Cortex of kidney (tissue), 1 donor: ENCODE measurements at places on chromosomes 3 and 15.

GRCh38 chr3:36906504-36907149, 38.2 kb downstream of the TRANK1 start:
- no peak for DNase-seq

- no peak for DNase-seq
Observed at GRCh38 chr15:26729581-26729980, 43.3 kb downstream of the GABRB3 start.

DNA sequence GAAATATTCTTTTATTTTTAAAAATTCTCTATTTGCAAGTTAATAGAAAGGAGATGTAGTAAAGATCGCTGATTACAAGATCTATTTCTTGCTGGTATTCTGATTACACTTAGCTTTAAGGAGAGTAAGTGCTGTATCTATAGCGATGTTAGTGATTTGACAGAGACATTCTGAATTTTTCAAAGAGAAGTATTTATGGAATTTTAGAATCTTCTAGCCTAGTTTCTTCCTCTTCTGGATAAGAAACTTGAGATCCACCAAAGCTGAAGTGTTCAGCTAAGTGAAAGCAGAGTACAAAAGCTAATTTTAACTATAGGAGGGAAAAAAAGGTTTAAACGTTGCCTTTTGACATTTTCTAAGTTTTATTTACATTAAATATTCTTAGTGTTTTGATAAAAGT, 72.1 kb upstream of the RARB start:
- DNase-seq, result no peak

DNA sequence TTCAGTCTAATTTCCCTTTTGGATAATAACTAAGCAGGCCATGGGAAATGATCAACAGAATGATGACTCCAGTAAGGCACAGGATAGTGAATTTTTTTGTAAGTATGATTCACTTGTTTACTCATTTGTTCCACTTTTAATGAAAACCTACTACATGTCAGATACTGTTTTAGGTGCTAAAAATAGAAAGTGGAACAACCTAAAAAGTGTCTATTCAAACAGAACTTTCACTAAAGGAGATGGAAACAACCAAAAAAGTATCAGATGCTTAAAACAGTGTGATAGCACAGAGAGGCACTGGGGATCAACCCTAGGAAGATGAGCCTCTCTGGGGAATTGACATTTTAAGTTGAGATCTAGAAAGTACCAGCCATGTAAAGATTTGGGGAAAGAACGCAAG, 11.1 kb downstream of the RYK start:
- DNase-seq, result no peak

GRCh38 chr15:44289259-44289790, 806 bp downstream of the GOLM2 start:
- DNase-seq, result no peak

DNA sequence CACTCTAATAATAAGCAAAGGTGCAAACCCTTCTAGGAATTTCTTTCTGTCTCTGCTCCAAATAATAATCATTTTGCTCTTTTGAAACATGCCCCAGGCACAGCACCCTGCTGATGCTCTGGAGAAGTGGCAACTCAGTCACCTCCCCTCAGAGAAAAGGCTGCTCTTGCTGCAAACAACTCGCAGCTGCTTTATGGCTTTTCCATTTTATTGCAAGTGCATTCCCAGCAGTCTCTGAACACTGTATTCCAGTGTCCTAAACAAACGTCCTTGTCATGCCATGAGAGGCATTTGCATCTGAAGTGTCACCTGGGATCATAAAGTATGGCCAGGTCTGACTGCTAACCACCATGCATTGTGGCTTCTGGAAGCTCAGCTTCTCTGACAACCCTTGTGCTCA, 358.1 kb upstream of the TRIM42 start:
- DNase-seq, result no peak

GRCh38 chr3:128794770-128795649, 69.0 kb downstream of the RAB7A start:
- DNase-seq, result no peak

DNA sequence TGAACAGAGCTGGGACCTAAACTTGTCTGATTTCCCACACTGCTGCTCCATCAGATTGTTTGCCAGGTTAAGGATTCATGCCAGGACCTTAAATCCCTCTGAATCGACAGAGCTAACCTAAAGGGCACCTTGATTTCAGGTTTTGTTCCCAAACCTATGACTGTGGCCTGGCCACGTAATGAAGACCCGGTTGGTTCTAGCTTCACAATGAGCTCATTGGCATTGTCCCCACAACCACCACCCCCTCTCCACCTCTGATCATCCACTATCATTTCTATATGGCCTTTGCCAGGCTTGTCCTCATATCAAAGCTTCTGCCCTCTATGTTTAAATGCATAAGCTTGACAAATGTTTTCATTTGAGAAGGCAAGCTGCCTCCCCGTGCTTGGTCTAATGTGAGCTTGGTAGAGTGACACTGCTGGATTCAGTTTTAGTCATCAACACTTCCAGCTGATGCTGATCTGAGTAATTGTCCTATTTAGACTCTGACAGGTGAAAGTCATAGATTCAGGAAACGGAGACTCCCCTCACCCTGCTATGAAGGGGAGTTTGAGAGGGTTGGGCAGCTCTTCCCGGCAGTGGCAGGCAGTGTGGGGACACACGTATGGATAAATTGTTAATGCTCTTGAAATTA, 407.1 kb upstream of the CFAP20DC start:
- no peak for DNase-seq

- DNase-seq, result no peak
Observed at GRCh38 chr3:102356506-102356905, 78.3 kb upstream of the ZPLD1 start.

GRCh38 chr3:50126287-50127211, 28.6 kb upstream of the SEMA3F start:
- no peak for DNase-seq

DNA sequence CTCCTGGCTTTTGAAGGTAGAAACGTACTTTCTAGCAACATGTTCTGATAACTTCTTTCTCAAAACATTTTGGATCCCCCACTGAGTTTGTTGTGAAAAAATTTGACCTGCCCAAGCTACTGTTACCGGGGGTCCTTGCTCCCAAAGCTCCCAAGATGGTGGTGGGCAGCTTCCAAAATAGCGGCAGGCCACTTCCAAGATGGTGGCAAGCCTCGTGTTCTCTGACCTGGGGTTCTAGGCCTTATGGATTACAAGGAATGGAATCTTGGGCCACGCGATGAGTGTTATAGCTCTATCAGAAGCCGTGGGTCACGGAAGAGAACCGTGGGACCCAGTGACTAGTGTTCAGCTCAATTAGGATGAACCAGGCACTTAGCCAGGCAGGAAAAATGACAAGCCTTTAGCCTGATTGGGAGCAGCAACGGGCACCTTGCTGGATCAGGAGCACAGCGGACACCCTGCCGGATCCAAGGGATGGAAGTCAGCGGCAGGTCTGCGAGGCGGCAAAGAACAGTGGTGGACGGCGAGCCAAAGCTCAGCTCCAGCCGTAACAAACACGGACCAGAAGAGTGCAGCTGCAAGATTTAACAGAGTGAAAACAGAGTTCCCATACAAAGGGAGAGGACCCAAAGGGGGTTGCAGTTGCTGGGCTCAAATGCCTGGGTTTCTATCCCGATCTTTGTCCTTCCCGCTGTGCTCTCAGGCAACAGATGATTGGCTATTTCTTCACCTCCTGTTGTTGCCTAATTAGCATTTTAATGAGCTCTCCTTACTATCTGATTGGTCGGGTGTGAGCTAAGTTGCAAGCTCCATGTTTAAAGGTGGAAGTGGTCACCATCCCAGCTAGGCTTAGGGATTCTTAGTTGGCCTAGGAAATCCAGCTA, 133.3 kb downstream of the WDR72 start:
- DNase-seq, result no peak

GRCh38 chr3:53675942-53676341, 170.3 kb downstream of the CHDH start:
- DNase-seq, result no peak

- DNase-seq, result no peak
Observed at GRCh38 chr3:101183151-101183550, 137.2 kb downstream of the IMPG2 start.

DNA sequence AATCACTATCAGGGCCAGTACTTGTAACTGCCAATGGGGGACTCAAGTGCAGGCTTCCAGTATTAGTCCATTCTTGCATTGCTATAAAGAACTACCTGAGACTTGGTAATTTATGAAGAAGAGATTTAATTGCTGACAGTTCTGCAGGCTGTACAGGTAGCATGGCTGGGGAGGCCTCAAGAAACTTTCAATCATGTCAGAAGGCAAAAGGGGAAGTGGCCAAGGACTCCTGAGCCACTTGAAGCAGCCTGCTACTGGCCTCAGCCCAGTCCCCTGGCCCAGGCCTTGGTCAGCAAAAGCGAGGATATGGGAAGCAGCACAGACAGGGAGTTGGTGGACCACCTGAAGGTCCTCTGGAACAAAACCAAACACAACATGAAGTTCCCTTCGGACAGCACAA, 29.2 kb upstream of the OR5K1 start:
- no peak for DNase-seq

DNA sequence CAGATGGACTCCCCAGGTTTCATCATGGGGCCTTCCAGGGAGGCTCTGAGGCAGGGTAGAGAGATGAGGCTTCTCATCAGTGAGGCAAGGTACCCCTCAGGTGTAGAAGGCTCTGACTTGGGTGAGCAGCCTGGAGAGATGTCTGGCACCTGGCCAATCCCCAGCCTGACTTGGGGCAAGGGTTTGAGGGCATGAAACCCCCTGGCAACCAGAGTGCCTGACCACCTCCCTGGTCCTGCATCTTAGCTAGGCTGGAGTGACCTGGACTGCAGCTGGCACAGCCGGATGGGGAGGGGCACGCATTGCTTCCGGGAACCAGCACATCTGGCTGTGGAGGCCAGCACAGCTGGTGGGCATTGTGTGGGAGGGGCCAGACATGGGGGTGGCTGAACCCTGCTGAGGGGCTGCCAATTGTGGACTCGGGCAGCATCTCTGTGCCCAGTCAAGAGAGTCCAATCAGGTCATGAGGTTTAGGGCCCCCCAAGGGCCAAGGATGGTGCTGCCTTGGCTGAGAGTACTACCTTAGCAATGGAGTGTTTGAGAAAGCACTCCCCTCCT, 1.9 kb downstream of the ZBTB47 start:
- no peak for DNase-seq

- no peak for DNase-seq
Observed at GRCh38 chr15:56160966-56161365, 82.7 kb downstream of the RFX7 start.

- DNase-seq, result no peak
Observed at GRCh38 chr3:182238126-182238525, 526.4 kb downstream of the SOX2 start.

GRCh38 chr15:90844696-90845095, 23.7 kb upstream of the FURIN start:
- DNase-seq, result no peak

DNA sequence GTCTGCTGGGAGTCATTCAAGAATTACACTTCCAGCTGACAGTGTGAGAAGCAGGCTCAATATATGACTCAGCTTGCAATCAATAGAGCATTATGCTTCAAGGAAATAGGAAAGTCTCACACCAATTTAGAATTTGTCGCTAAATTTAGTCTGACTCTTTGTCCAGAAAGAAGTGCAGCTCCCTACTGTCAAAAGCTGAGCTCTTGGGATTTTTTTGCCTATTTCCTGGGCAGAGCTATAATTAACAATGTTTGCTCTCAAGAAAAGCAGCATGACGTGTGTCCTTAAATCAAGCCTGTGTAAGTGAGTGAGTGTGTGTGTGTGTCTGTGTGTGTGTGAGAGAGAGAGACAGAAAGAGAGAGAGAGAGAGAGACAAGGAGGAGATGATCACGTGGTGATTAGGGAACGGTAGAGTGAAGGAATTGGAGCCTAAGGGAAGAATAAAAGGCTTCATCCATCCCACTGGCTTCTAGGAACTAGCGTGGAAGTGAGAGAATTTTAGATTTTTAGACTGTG, 16.4 kb upstream of the SLC35G2 start:
- DNase-seq, result no peak

GRCh38 chr3:184850201-184850600, 38.2 kb downstream of the VPS8 start:
- no peak for DNase-seq

GRCh38 chr3:97009427-97010019, 195.1 kb downstream of the EPHA6 start:
- DNase-seq, result no peak

DNA sequence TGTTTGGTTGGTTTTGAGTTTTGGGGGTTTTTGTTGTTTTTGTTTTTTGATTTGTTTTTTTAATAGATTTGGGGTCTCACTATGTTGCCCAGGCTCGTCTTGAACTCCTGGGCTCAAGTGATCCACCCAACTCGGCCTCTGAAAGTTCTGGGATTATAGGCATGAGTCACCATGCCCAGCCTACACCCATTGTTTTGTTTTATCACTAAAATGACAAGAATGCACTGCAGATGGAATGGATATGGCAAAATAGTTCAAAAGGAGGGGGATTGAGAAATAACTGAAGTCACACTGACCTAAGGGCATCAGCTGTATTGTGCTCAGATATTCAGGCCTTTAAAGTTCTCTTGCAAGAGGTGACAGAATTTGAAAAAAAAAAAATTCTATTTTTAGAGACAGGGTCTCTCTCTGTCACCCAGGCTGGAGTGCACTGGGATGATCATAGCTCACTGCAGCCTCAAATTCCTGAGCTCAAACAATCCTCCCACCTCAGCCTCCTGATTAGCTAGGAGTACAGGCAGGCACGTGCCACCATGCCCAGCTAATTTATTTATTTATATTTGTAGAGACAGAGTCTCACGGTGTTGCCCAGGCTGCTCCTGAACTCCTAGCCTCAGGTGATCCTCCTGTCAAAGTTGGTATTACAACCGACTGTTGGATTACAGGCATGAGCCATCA, 4.4 kb upstream of the RASA2 start:
- no peak for DNase-seq

DNA sequence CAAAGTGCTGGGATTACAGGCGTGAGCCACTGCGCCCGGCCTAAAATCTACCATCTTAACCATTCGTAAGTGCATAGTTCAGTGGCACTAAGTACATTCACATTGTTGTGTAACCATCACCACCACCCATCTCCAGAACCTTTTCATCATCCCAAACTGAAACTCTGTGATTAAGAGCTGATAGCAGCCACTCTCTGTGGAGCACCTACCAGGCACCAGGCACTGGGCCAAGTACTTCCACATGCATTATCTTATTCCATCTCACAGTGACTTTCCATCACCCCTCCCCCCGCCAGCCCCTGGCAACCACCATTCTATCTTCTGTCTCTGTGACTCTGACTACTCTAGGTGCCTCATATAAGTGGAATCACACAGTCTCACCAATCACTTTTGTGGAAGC, 2.3 kb upstream of the INSYN1 start:
- DNase-seq, result no peak

- DNase-seq, result no peak
Observed at GRCh38 chr3:101633186-101633585, 43.7 kb downstream of the ZBTB11 start.

DNA sequence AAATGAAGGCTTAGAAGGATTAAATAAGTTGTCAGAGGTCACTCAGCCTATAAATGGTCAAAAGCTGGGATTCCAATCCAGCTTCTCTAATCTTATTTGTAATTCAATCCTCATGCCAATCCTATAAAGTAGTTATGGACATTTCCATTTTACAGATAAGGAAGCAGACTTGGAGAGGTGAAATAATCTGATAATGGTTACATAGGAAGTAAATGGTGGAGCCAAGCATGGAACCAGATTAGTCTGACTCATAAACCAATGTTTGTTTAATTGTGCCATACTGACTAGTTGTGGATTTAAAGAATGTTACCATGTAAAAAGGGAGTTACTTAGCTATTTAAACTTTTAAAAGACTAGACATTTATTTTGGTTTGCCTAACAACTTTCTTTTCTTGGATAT, 59.7 kb downstream of the KCNAB1 start:
- no peak for DNase-seq
